Hematopoietic multipotent progenitor cell treated with erythropoietin and hydrocortisone succinate and interleukin-3 and kit ligand, for 8 days (in vitro differentiated cells): ENCODE measurements at places on chromosomes 5 and 9.

GRCh38 chr9:114484854-114485443 lies 20.3 kb downstream of the WHRN start:
- DNase-seq: peak; percentile 20

- DNase-seq: no peak
These were observed 385.3 kb downstream of the PSAT1 start for GRCh38 chr9:78682216-78682615.

GRCh38 chr9:8071445-8071798 lies 271.8 kb upstream of the DMAC1 start:
- DNase-seq: no peak

GRCh38 chr9:6681957-6682501 lies 36.5 kb upstream of the GLDC start:
- no peak for DNase-seq

GRCh38 chr5:135829179-135829578 lies 5.3 kb upstream of the SLC25A48 start:
- DNase-seq: no peak

DNA sequence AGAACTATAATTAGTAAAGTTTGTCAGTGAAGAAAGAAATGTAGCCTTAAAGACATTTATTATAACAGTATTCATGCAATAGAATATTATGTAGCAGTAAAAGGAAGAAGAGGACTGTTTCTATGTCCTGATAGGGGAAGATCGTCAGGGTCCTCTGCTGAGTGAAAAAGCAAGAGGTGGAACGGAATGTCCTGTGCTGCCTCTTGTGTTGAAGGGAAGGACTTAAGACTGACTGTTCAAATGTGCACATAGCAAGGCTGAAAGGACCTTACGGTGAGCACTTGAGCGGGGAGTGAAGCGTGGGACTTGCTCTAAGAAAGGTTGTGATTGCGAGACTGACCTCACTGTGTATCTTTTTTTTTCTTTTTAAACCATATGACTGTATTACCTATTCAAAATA lies 63.2 kb downstream of the SNX24 start:
- DNase-seq: no peak

- DNase-seq: no peak
These were observed 564.2 kb downstream of the ACTL7B start for GRCh38 chr9:108291586-108291932.
